SW 1271 (cell line): ENCODE measurements at places on chromosomes 6 and 20.
A peak's percentile ranks its signal among the peaks of the same experiment; 100 is the strongest.

- no peak for DNase-seq
Observed at GRCh38 chr20:32482442-32483261, 102.5 kb downstream of the NOL4L start.

DNA sequence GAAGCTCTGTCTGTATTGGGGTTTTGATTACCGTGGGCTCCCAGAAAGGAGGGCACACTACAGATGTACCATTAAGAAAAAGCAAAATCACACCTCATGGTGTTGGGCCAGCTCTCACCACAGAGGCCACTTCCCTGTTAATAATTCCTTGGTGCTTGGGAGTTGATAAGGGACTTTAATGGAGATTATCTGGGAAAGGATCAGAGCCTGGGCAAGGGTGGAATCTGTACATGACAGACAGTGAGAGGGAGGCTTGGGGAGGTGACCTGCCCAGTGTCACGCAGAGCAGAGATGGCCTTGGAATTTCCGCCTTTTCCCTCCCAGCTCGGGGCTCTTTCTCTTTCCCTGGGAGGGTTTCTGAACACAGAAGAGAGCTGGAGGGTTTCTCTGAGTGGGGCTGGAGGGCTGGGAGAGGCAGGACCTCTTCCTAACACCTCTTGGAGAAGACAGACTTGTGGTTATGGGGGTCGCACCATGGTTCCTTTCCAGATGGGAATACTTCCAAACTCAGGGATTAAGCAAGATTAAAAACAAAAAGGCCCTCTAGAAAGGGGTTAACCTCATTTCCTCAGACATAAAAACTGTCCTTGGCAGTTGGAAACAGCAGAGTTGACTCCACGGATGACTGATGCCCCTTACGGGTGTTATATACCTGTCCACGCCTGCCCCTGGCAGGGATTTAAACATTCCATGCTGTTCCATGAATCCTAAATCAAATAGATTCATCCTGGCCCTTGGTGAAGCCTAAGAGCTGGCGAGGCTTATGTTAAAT lies 16.8 kb upstream of the KCNK16 start:
- DNase-seq, result no peak

GRCh38 chr6:91751526-91751925 lies 1164.7 kb upstream of the MAP3K7 start:
- DNase-seq, result no peak

GRCh38 chr6:154605882-154606370 lies 95.4 kb upstream of the CNKSR3 start:
- no peak for DNase-seq

DNA sequence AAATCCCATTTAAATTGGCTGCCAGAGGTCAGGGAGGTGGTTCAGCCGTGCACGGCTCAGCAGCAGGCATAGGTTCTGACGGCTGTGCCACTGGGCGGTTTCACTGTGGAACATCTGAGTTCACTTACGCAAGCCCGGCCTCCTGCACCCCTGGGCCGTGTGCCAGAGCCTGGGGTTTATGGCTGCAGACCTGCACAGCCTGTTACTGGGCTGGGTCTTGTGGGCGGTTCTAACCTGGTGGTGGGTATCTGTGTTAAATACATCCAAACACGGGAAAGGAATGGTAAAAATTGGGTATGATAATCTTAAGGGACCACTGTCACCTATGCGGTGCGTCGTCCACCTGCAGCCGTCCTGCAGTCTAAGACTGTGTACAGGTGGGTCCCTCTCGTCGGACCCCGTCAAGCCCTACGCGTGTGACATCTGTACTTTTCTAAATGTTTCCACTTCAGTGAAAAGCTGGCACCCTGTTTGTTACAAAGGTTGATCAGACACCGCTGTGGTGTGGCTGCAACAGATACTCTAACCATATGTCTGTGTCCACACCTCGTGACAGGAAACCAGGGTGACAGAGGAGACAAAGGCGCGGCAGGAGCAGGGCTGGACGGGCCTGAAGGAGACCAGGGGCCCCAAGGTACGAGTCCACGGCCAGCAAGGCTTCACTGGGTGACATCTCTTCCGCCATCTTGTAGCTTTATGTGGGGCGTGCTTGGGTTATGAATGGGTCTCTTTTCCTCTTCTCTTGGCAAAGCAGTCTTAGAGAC lies 21.5 kb downstream of the COL9A3 start:
- no peak for DNase-seq

- DNase-seq, result no peak
Observed at GRCh38 chr6:5680095-5680494, 326.6 kb downstream of the NRN1 start.

DNA sequence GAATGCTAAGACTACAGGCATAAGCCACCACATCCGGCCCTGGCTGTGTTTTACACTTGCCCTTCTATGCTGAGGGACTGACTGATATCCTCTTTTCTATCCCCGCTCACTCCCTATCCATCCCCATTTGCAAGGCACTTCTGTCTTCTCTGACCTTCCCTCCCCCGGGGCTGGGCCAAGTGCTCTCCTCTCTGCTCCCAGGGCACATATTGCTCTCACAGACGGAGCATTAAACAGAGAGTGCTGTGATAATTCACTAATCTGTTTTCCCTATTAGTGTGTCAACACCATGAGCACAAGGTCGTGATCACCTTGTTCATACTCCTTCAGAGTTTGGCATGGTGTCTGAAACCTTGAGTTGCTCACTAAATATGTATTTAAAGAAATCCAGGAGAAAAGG lies 9.0 kb upstream of the SLC2A12 start:
- DNase-seq, result no peak

DNA sequence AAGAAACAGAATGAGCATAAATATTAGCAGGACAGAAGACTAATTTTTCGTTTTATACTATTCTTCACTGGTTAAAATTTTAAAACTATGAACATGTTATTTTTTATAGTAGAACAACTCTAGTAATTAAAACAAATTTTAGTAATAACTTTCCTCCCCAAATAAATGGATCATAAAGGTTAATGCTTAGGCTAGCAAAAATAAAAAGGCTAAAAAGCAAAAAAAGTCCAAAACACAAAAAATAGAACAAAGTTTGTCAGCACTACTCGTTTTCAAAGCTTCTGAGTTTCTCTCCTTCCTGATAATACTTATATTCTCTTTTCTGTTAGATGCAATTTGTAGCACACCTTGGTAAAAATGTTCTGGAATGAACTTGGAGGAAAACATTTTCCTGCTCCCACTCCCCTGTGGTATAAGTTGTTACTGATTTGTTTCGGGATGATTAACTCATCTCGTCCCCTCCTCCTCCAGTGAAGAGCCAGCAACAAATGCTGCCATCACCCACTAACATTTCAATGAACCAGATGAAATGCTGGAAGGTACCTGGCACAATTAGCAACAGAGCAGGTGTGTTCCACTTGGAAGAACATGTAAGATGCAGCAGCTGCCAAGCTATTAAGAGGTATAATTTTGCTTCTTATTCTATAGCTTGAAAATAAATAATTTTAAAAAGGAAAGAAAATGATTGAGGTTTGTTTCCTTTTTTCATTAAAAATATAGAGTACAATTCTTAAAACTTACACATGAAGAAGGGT lies 130.5 kb downstream of the MYB start:
- no peak for DNase-seq

- no peak for DNase-seq
Observed at GRCh38 chr20:22403632-22404361, 180.6 kb downstream of the FOXA2 start.

DNA sequence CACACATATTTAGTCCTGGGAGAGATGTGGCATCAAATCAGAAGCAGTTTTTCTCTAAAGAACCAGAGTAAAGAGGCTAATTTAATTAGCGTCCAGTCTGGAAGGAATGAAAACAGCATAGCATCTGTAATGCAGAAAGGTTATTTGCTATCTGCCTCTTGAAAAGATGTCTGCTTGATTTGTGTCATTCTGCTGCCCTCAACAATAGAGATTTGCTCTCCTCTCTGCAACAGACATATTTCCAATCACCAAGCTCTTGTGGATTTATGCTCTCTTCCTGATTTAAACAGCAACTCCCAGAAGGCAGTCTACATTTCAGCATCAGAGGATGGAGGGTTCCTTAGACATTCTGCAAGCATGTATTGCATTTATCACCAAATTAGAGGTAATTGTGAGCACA lies 53.5 kb upstream of the AKAP12 start:
- no peak for DNase-seq

GRCh38 chr6:839201-839600 lies 146.3 kb upstream of the EXOC2 start:
- no peak for DNase-seq

- DNase-seq, result no peak
Observed at GRCh38 chr6:11810039-11810541, 31.5 kb upstream of the ADTRP start.

DNA sequence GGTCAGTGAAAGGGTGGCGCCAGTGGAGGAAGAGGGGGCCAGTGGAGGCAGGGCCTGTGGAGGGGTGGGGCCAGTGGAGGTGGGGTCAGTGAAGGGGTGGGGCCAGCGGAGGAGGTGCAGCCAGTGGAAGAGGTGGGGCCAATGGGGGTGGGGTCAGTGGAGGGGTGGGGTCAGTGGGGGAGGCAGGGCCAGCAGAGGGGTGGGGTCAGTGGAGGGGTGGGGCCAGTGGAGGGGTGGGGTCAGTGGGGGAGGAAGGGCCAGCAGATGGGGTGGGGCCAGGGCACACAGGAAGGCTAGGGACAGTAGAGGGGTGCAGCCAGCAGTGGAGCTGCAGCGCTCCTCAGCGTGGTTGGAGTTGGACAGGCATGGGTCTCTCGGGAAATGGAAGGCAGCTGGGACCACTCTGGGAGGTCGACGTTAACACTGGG lies 18.7 kb downstream of the ADRM1 start:
- DNase-seq, result peak; percentile 43

DNA sequence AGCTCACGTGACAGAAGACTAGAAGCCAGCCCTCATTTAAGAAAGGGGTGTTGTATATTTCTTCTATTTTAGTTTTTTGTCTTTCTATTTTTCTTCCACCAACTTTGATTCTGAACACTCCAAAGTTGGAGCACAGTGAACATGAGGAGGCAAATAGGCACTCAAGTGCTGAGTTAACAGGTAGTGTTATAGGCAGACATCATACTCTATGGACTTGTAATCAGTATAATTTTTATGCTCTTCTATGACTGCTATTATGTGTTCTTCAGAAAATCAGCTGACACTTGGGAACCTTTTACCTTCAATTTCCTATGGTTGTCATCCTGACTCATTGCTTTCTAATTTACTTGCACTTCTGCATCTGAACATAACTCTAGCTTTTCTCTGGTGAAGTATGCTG lies 396.3 kb upstream of the EYS start:
- DNase-seq, result no peak

DNA sequence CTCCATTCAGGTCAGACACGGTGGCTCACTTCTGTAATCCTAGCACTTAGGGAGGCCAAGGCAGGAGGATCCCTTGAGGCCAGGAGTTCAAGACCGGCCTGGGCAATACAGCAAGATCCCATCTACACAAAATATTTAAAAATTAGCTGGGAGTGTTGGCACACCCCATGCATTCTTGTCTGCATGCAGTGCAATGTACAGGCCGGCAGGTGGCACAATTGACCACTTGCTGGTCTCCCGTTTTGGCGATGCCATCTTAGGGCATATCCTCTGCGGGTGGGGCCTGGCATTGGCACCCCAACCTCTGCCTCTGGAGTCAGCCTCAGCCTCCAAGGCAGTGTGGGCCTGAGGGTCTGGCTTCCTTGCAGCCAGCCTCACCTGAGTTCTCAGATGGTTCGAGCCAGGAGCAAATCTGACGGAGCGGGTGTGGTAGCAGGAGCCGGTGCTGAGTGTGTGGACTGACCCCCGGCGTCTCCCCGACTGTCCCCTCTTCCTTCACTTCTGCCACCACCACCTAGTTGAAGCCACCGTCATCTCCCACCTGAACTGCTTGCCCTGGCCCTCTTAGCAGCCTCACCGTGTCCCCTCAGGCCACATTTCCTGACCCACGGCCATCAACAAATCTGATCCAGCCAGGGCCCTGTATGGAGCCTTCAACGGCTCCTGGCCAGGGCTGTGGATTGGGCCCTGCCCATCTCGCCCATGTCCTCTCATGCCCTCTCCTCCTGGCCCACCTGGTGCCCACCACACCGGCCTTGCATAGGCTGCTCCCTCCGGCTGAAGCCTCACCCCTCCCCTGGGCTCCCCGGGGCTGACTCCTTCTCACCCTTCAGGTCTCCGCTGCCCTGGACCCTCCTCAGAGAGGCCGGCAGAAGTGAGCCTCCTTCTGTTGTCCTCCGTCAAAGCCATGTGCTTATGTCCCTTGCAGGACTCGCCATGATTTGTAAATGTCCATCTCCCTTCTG lies 44.0 kb downstream of the EFCAB8 start:
- peak; percentile 58 for DNase-seq

GRCh38 chr20:58331961-58332551 lies 22.5 kb downstream of the RAB22A start:
- DNase-seq, result no peak

- DNase-seq, result no peak
Observed at GRCh38 chr20:53098621-53099020, 126.5 kb downstream of the TSHZ2 start.

DNA sequence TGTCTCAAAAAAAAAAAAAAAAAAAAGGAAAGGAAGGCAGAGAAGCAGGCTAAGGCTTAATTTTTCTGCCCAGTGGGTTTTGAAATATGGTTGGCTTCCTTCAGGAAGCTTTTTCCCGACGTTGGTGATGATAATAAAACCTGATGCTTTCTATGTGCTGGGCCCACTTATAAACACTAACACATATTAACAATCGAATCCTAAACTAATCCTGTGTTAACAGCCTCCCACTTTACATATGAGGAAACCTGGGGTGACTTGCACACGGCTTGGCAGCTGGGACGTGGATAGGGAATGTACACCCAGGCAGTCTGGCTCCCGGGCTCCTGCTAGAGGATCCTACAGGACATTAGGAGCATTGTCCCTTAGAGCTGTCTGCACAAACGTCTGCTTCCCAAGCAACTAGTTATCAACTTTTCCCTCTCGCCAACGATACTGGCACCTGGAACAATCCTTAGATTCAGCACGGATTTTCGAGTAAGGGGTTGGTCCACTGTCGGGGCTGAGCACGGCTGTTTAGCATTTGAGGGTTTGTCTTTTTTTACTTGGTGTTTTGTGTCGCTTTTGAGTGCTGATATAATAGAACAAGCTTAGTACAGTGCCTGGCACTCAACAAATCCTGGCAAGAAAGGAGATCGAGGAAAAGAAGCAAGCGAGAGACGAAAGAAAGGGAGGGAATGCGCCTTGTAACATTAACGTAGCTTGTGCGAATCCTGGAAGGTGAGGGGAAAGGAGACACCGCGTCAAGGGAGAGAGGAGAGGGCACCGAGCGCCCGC lies 622 bp upstream of the KIZ start:
- no peak for DNase-seq

DNA sequence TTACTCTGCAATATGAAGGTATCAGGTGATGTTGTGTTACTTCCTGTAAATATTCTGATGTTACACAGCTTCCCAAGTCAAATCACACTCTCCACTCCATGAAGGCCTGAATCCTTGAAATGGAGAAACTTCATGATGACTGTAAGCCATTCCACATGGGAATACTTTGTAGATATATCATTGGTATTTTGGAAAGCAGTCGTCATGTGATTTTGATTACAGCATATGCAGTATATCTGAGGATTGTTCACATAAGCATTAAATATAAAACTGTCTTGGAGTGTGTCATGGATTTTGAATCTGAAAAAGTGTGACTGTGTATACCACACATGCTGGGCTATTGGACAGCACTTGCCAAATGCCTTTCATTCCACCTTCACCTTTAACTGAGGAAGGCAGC lies 118.3 kb upstream of the EXOC2 start:
- DNase-seq, result no peak

- no peak for DNase-seq
Observed at GRCh38 chr6:154341871-154342270, 14.7 kb downstream of the IPCEF1 start.

- no peak for DNase-seq
Observed at GRCh38 chr6:170094686-170095272, 196.1 kb downstream of the DLL1 start.

GRCh38 chr20:17619351-17620093 lies 49.6 kb downstream of the DSTN start:
- no peak for DNase-seq
